A549 treated with DMSO at 1 μM for 4 hours (cell line): ENCODE measurements at places on chromosomes 12 and 14. TPM values are rescaled to one million over a fixed set of nuclear protein-coding genes. Genes with fewer than 3 reads are reported as not detected.

CLEC12A gene
- not detected in 5 replicates for total RNA-seq

RTL1 gene
- 0.33 to 0.38 TPM (median 0.35 TPM) in 5 replicates for total RNA-seq

ZFYVE26 gene
- 6.1 to 7.1 TPM (median 6.2 TPM) in 5 replicates for total RNA-seq

LGALS3 gene
- total RNA-seq, result 165 to 189 TPM (median 183 TPM) in 5 replicates

PLXNC1 gene
- 0.07 to 0.23 TPM (median 0.07 TPM) in 4 of 5 replicates, not detected in the other for total RNA-seq

FBLN5 gene
- 2.0 to 2.7 TPM (median 2.4 TPM) in 5 replicates for total RNA-seq
